A549 treated with CORT108297 at 1 μM for 4 hours (cell line): ENCODE measurements at places on chromosomes 1 and 21. TPM values are rescaled to one million over a fixed set of nuclear protein-coding genes. Genes with fewer than 3 reads are reported as not detected.

ARHGEF16 gene
- 3.6 to 5.8 TPM (median 5.0 TPM) in 5 replicates for total RNA-seq

ABCD3 gene
- total RNA-seq, result 21.8 to 23.8 TPM (median 22.6 TPM) in 5 replicates

CD84 gene
- total RNA-seq, result not detected in 5 replicates

POU2F1 gene
- total RNA-seq, result 2.8 to 3.7 TPM (median 3.4 TPM) in 5 replicates

LCE3B gene
- not detected in 5 replicates for total RNA-seq

ALDH9A1 gene
- 38.0 to 41.4 TPM (median 41.1 TPM) in 5 replicates for total RNA-seq

KIF21B gene
- 1.5 to 3.3 TPM (median 2.5 TPM) in 5 replicates for total RNA-seq

FMO5 gene
- total RNA-seq, result 0.18 to 0.26 TPM (median 0.21 TPM) in 5 replicates

S100A16 gene
- 447 to 522 TPM (median 509 TPM) in 5 replicates for total RNA-seq

CA6 gene
- not detected in 5 replicates for total RNA-seq

LDLRAD1 gene
- not detected in 5 replicates for total RNA-seq

TMPRSS3 gene
- 0.14 to 0.42 TPM (median 0.19 TPM) in 5 replicates for total RNA-seq

HIVEP3 gene
- total RNA-seq, result 2.6 to 3.3 TPM (median 2.8 TPM) in 5 replicates

NAV1 gene
- total RNA-seq, result 6.5 to 13.9 TPM (median 10.0 TPM) in 5 replicates

DISP1 gene
- total RNA-seq, result 1.6 to 2.0 TPM (median 1.7 TPM) in 5 replicates

PLCH2 gene
- total RNA-seq, result 0.16 to 0.33 TPM (median 0.28 TPM) in 5 replicates

CSMD2 gene
- not detected in 5 replicates for total RNA-seq

AGTRAP gene
- 73.2 to 113 TPM (median 102 TPM) in 5 replicates for total RNA-seq

ATF6 gene
- 11.0 to 13.7 TPM (median 12.7 TPM) in 5 replicates for total RNA-seq

CLCA2 gene
- total RNA-seq, result not detected in 5 replicates

LRRC3 gene
- 1.3 to 2.3 TPM (median 2.1 TPM) in 5 replicates for total RNA-seq

DNAI4 gene
- 0.43 to 1.8 TPM (median 0.65 TPM) in 5 replicates for total RNA-seq

GBP6 gene
- total RNA-seq, result not detected in 5 replicates

KRTAP19-4 gene
- total RNA-seq, result not detected in 5 replicates

UBL4B gene
- not detected in 5 replicates for total RNA-seq

CBR3 gene
- 10.7 to 15.9 TPM (median 14.2 TPM) in 5 replicates for total RNA-seq

RALGPS2 gene
- 11.1 to 23.5 TPM (median 19.9 TPM) in 5 replicates for total RNA-seq

MEX3A gene
- 1.3 to 2.9 TPM (median 2.8 TPM) in 5 replicates for total RNA-seq

MYOC gene
- not detected in 5 replicates for total RNA-seq

FCN3 gene
- not detected in 5 replicates for total RNA-seq

GPR25 gene
- total RNA-seq, result not detected in 5 replicates

CD48 gene
- total RNA-seq, result not detected in 5 replicates

PCP4 gene
- not detected in 5 replicates for total RNA-seq
